ENCODE measurements at places on chromosomes 11 and 22. TPM values are rescaled to one million over a fixed set of nuclear protein-coding genes. Genes with fewer than 3 reads are reported as not detected.

Gene LMO2
- not detected for total RNA-seq

Gene GGTLC2
- not detected for total RNA-seq

Gene SNX32
- 5.0 TPM for total RNA-seq

Gene RBMXL2
- total RNA-seq, result not detected

Gene TUG1
- total RNA-seq, result 62.1 TPM

Gene SLC17A6
- total RNA-seq, result not detected

Gene FGF19
- total RNA-seq, result not detected

Gene ACRV1
- not detected for total RNA-seq

Gene DCUN1D5
- 35.6 TPM for total RNA-seq

Gene SLC43A3
- total RNA-seq, result 247 TPM

Gene RFPL1
- not detected for total RNA-seq

Gene RIMBP3C
- 0.25 TPM for total RNA-seq

GRCh38 chr22:28043266-28043665 lies 124.2 kb upstream of the PITPNB start:
- no peak for DNase-seq

DNA sequence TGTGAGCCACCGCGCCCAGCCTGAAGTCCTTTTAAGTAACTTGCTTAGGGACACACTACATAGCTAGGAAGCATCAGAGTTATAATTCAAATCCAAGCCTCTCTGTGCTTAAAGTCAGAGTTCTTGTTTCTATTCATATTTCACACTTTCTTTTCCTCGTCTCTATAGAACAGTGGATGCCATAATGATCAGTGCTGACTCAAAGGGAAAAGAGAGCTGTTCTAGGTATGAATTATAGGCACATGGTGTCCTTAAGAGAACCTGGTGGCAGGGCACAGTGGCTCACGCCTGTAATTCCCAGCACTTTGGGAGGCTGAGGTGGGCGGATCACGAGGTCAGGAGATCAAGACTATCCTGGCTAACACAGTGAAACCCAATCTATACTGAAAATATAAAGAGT lies 400.2 kb upstream of the DDI1 start:
- no peak for DNase-seq

DNA sequence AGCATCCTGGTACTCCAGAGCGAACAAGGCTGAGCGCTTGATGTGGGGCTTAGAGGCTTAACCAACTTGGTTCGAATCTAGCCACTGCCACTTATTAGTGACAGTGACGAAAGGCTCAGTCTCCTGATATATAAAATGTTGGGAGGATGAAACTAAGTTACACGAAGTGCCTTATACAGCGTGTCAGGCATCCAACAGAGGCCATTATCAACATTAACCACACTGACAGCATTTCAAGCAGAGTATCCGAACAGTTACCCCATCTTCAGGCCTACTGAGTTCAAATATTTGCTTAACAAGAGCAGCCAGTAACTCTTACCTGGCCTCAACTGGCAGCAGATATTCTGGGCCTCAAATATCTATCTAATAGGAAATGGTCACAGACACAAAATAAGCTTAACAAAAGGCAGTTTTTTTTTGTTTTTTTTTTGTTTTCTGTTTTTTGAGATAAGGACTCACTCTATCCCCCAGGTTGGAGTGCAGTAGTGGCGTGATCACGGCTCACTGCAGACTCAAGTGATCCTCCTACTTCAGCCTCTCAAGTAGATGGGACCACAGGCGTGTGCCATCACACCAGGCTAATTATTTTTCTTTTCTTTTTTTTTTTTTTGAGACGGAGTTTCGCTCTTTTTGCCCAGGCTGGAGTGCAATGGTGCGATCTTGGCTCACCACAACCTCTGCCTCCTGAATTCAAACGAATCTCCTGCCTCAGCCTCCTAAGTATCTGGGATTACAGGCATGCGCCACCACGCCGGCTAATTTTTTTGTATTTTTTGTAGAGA lies 2.9 kb downstream of the SERPIND1 start:
- no peak for DNase-seq

- no peak for DNase-seq
These were observed 12.2 kb downstream of the BCR start for GRCh38 chr22:23192558-23192957.

- DNase-seq, result peak; percentile 15
These were observed 497.2 kb downstream of the NTM start for GRCh38 chr11:131867457-131868257.

DNA sequence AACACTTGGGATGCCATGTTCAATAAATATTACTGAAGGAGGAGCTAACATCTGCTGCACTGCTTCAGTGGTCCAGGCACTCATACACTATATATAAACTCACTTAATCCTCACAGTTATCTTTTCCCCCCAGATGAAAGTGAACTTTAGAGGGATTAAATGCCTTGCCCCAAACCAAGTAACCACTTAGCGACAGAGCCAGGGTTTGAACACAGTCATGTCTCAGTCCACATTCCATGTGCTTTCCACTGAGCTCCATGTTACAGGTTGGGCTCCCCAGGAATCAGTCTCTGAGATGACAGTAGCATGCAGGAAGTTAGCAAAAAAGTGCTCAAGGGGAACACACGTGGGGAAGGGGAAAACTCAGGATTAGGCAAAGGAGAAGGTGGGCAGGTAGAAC lies 59.3 kb downstream of the ENDOD1 start:
- DNase-seq, result no peak

- DNase-seq, result no peak
These were observed 266.9 kb downstream of the KIRREL3 start for GRCh38 chr11:126733685-126734084.

- no peak for DNase-seq
These were observed 227.0 kb upstream of the NCAM1 start for GRCh38 chr11:112734207-112734606.

DNA sequence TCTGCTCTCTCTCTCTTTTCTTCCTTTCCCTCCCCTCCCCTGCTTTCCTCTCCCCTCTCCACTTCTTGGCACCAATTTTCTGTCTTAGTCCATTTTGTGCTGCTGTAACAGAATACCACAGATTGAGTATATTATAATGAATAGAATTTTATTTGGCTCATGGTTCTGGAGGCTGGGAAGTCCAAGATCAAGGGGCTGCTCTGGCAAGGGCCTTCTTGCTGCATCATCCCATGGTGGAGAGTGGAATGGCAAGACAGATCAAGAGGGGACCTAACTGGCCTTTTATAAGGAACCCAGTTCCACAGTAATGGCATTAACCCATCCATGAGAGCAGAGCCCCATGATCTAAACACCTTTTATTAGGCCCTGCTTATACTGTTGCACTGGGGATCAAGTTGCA lies 44.5 kb downstream of the ST3GAL4 start:
- no peak for DNase-seq

GRCh38 chr11:9660886-9661285 lies 3.0 kb upstream of the SWAP70 start:
- DNase-seq, result no peak

DNA sequence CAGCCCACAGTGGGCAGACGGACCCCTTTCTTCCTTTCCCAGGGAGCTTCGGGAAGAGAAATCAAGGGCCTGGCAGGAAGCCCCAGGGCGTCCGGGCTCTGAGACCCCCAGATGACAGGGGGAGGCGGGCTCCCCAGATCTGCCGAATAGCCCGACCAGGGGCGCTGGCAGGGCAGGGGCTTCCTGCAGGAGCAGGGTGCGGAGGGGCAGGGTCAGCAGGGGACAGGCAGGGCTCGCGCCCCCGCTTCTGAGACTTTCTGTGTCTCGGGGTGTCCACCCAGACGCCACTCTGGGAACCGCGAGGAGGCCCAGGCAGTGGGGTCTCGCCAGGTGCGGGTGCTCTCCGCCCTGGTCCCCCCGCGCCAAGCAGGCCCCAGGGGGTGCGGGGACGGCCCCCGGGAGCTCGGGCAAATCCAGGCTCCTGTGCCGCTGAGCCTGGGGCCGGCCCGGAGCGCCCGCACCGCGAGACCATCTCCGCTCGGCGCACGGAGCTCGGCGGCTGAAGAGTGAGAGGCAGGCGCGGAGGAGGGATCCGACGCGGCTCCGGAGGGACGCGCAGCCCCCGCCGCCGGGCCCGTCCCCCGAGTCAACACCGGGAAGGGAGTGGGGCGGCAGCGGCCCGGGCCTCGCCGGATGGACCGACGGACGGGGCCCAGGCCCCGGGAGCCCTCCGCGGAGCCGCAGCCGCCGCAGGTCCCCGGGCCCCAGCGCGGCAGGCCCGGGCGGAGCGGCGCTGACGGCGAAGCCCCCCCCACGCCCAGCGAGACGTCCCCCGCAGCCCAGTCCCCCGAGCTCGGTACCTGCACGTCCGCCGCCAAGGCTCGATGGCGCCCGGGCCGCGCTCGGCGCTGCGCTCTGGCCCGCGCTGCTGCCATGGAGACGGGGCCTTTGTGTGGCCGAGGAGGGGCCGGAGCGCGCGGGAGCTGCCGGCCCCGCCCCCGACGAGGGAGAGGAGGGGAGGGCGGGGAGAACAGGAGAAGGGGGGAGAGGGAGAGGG lies at the start of gene PLXNB2:
Gene PLXNB2 (minus strand): TSS at position 894 of the 997 bp plus-strand sequence. CDS start 17,062 bp downstream, outside the sequence.
- DNase-seq, result no peak

- no peak for DNase-seq
These were observed 54.1 kb upstream of the LINC01488 start for GRCh38 chr11:69427337-69427736.

DNA sequence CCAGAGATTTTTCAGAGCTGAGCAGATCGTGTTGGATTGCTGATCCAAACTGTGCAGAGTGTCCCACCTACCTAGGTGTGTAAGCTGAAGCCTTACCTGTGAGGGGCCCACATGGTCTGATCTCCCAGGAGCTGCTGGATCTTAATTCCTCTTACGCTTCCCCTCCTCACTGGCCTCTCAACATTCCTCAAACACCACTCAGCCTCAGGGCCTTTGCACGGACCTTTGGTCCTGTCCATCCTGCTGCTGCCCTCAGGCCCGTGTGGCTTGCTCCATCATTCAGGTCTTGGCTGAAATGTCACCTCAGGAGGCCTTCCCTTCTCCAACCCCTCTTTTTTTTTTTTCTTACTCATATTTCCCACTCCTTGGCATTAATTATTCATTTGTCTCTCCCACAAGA lies 21.1 kb upstream of the RAB1B start:
- no peak for DNase-seq

DNA sequence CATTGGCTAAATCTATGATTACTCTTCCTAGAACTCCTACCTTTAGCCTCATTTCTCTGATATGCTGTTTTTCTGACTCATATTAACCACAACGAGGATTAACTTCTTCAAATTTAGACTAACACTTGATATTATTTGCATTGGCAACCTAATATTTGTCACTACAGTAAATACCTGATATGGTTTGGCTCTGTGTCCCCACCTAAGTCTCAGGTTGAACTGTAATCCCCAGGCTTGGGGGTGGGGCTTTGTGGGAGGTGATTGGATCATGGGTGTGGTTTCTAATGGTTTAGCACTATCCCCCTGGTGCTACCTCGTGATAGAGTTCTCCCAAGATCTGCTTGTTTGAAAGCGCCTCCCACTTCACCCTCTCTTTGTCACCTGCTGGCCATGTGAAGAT lies 17.1 kb upstream of the MED17 start:
- no peak for DNase-seq

DNA sequence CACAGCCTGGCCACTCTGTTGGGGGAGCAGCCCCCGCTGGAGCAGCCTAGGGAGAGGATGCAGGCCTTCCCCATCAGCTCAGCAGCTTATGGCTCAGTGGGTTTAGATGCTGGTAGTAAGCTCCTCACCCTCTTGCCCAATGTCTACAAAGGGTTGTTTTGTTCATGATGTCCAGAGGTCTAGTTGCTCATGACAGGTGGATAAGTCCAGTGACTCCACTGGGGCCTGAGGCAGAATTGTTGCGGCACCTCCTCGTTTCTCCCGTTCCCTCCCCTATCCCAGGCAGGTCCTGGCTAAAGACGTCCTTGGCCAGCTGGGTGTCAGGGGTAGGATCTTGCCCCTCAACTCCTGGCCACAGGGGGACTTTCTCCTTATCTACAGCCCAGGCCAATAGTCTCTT lies 233.5 kb upstream of the B3GAT1 start:
- DNase-seq, result no peak

- DNase-seq, result no peak
These were observed 1.3 kb upstream of the SLC25A45 start for GRCh38 chr11:65383778-65384177.

GRCh38 chr11:17521106-17521900 lies 22.9 kb downstream of the USH1C start:
- no peak for DNase-seq

- no peak for DNase-seq
These were observed 563 bp upstream of the PSMA1 start for GRCh38 chr11:14520747-14521151.

- DNase-seq, result no peak
These were observed 7.4 kb downstream of the RAB38 start for GRCh38 chr11:88167853-88168252.

- DNase-seq, result no peak
These were observed 8.3 kb upstream of the SORL1 start for GRCh38 chr11:121443688-121444275.

- no peak for DNase-seq
These were observed 10.2 kb upstream of the LRRC32 start for GRCh38 chr11:76680518-76681425.

- no peak for DNase-seq
These were observed 140.3 kb downstream of the GRIK4 start for GRCh38 chr11:120651836-120652235.

GRCh38 chr11:113401718-113402117 lies 14.1 kb downstream of the ANKK1 start:
- DNase-seq, result no peak

DNA sequence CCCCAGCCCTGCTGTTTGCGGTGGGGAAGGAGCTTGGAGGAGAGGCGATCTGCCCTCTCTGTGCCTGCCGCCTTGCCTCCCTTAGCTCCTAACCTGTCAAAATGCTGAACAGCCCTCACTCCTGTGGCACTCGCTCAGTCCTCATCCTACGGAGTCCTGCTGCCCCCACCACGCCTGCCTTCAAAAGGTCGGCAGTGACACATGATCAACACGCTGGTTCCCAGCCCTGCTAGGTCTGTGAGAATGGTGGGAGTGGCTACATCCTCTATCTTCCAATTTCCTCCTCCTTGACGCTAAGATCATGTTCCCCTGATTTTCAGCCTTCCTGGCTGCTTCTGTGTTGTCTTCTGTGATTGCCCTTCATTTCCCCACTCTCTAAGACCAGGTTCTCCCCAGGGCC lies 120.2 kb upstream of the TBCEL start:
- no peak for DNase-seq

DNA sequence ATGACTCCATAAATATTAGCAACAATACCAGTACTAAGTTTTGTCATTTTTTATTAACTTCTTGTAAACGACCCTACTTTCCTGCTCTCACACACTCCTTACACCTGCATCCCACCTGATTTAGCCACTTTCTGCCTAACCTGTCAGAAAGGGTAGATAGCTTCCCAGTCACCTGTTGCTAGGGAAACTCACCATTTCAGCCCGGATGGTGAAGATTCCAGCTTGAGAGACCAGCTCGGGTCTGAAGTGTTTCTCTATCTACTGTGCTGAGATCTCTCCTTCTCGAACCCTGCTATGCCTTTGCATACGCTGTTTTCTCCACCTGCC lies at the start of gene PARVG:
Gene PARVG (plus strand): TSS at position 220 of the 327 bp plus-strand sequence. CDS start 2,405 bp downstream, outside the sequence.
- DNase-seq, result no peak
